NCI-H446 treated with DMSO at 0.1 percent for 48 hours (cell line): ENCODE measurements at places on chromosomes 3 and 15.

- no peak for DNase-seq
These were observed 74.0 kb upstream of the TCF12 start for GRCh38 chr15:56844471-56844870.

GRCh38 chr3:188890572-188891270 lies 281.1 kb upstream of the TPRG1 start:
- no peak for DNase-seq

- DNase-seq: no peak
These were observed 675 bp downstream of the RYR3 start for GRCh38 chr15:33311312-33311971.

GRCh38 chr3:143216709-143217182 lies 97.2 kb downstream of the CHST2 start:
- DNase-seq: no peak

- DNase-seq: no peak
These were observed 49.5 kb downstream of the CD86 start for GRCh38 chr3:122104515-122105194.

GRCh38 chr3:46085421-46086082 lies 58.3 kb upstream of the XCR1 start:
- no peak for DNase-seq

- DNase-seq: peak; percentile 64
These were observed 193.9 kb upstream of the UBE2E1 start for GRCh38 chr3:23611737-23612295.

GRCh38 chr3:81003817-81004216 lies 757.6 kb downstream of the GBE1 start:
- DNase-seq: no peak

- DNase-seq: no peak
These were observed 499.4 kb downstream of the ROBO1 start for GRCh38 chr3:79268422-79268821.

GRCh38 chr3:23624305-23624704 lies 181.4 kb upstream of the UBE2E1 start:
- DNase-seq: no peak

- no peak for DNase-seq
These were observed 100.4 kb upstream of the TP63 start for GRCh38 chr3:189530822-189531221.

DNA sequence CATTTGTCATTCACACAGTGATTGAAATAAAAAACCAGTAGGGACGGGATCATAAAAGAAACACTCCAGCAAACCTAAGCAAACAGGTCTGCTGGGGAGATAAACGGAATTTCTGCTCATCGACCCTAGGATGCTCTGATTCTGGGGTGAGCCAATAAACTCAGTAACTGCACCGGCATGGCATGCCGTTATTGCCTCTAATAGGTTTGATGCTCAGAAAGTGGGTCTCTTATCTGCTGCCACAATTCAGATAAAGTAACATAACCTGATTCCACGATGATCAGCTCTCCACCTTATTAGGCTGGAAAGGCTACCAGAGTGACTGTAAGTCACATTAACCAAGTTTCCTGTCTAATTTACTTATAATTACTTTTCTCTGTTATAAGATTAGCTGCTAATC lies 19.6 kb downstream of the DCLK3 start:
- DNase-seq: no peak

GRCh38 chr15:49624056-49624455 lies 3.2 kb downstream of the DTWD1 start:
- no peak for DNase-seq

GRCh38 chr3:31687020-31687802 lies 154.5 kb downstream of the STT3B start:
- DNase-seq: no peak

- DNase-seq: no peak
These were observed 35.5 kb upstream of the PLCL2 start for GRCh38 chr3:16849229-16849628.

- DNase-seq: no peak
These were observed 135.4 kb downstream of the NSMCE3 start for GRCh38 chr15:29134239-29134638.

DNA sequence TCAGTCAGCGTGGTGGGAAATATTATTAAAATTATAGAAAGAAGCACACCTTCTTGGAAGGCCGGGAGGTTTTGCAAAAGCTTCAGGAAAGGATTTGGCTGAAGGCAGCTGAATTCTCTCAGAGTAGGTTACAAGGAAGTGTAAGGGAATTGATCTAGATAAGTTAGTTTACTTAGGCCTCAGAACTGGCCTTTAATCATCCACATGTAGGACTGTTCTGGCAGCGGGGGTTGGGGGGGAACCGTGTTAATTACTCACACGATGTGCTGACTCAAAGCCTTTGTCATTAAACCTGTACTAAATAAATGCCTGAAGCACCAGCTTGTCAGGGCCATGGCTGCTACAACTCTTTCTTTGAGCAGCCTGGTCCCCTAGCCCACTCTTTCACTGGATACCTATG lies 12.8 kb downstream of the ASB14 start:
- no peak for DNase-seq

GRCh38 chr3:61315871-61316270 lies 64.6 kb upstream of the FHIT start:
- no peak for DNase-seq

- DNase-seq: no peak
These were observed 270.5 kb upstream of the ADAMTS9 start for GRCh38 chr3:64958199-64958843.

GRCh38 chr3:122929188-122930062 lies 98.1 kb downstream of the SEMA5B start:
- peak; percentile 47 for DNase-seq

DNA sequence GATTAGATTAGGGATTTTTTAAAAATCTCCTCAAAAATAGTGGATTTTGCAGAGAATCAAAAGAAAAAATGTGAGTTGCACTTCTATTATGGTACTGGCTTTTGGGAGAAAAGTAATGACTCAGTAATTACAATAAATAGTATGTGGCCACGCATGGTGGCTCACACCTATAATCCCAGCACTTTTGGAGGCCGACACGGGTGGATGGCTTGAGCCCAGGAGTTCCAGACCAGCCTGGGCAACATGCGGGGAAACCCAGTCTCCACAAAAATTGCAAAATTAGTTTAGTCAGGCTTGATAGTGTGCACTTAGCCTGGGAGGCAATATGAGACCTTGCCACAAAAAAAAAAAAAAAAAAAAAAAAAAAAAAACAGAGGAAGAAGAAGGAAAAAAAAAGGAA lies 1098.2 kb downstream of the ZPLD1 start:
- DNase-seq: no peak

DNA sequence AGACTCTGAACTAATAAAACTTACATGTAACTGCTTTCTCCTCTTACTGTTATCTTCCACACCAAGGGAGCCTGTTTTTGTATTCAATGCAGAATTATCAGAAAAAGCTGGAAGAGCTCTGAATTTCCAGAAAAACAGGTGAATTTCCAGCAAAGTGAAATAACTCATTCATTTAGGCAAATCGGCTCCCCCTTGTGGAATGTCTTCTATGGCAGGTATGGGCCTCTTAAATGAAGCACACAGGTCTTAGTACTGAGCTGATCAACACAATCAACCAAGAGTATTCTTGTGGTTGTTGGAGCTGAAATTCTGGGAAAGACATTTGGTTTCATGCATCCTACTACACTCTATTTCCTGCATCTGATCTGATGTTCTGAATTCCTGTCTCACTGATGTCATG lies 31.0 kb upstream of the PTPRG start:
- no peak for DNase-seq

DNA sequence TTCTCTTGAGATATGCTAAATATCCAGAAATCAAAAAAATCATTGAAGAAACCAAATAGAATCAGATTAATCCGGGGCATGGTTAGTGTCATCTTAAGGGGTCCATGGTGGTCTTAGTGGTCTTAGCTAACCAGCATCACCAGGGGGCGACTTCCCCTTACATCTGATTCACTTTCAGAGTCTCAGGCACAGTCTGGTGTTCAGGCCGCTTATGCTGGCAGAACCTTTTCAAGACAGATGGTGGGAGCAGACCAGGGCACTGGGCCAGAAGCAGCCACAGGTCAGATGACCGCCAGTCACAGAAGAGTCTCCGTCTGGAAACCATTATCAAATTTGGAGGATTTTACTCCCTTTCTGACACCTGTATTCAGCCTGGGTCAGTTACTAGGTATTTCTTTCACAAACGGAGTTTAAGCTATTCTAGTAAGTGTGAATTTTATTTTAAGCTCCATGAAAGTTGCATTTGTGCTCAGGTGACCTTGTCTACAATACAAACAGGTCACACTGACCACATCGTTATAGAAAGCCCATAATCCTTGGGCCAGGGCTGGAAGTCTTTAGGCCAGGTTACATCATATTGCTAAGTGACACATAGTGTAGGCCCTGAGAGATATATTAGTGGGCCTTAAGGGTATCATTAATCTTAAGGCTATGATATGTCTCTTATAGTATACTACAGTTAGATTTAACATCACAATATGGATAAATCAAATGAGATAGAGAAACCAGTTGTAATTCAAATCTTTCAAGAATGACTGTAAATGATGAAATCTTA lies 365.5 kb downstream of the GBE1 start:
- DNase-seq: peak; percentile 43

DNA sequence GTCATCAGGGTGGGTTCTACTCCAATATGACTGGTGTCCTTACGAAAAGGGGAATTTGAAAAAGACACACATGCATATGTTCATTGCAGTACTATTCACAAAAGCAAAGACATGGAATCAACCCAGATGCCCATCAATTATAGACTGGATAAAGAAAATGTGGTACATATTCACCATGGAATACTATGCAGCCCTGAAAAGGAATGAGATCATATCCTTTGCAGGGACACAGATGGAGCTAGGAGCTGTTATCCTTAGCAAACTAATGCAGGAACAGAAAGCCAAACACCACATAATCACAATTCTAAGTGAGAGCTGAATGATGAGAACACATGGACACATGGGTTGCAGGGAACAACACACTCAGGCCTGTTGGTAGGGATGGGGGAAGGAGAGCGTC lies 24.8 kb upstream of the TICRR start:
- no peak for DNase-seq

DNA sequence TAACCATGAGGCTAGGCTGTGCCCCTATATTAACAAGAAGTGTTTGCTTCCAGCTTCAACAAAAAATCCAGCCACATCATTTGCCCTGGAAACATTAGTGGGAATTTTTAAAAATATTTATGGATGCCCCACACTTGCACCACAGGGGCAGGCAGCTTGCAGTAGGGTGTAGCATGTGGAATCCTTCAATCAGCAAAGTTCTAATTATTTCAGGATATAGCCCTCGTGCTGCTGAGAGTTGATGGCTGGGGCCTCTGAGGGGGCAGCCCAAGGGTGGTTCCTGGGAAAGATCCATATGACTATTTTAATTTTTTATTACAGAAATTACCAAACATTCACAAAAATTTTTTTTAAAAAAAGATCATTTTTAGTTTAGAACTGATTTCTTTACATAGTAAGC lies 35.1 kb upstream of the LMCD1 start:
- no peak for DNase-seq

DNA sequence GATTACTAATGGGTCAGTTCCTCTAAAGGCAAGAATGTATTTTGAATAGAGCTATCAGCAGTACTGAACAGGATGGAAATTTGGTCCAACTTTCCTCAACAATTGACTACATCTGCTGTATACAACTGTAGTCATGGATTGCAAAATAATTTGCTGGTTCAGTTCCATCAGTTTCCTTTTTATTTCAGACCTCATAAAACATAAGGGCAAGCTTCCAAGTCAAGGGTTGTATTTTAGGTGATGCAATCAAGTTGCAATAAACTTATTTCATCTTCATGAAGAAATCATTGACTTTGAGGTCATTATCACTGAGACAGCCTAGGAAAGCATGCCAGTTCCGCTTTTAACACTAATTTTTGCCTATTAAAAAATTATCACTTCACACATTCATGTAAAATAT lies 90.4 kb upstream of the TSEN2 start:
- no peak for DNase-seq

GRCh38 chr3:183220828-183221227 lies 32.2 kb upstream of the B3GNT5 start:
- no peak for DNase-seq

- no peak for DNase-seq
These were observed 13.2 kb downstream of the CCR5 start for GRCh38 chr3:46383951-46384330.

GRCh38 chr3:126106336-126107202 lies 22.6 kb upstream of the SLC41A3 start:
- DNase-seq: no peak

DNA sequence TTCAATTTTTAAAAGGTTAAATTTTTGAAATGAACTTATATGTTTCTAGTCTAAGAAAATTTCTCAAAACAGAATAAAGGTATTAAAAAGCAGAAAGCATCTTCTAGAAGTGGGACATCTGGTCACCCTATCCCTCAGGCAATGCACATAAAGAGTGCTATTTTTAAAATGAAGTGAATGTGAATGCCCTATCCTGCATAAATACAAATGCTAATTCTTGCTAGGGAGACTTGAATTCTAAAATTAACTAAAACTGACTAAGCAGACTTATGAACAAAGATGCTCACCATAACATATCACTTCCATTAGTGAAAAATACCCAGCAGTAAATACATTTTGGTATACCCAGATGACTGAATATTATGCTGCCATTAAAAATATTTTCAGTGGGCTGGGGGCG lies 11.7 kb downstream of the MYO5A start:
- no peak for DNase-seq

- no peak for DNase-seq
These were observed 14.3 kb upstream of the ABHD5 start for GRCh38 chr3:43676441-43676840.

- no peak for DNase-seq
These were observed 3.3 kb upstream of the VILL start for GRCh38 chr3:37987315-37987697.

- peak; percentile 19 for DNase-seq
These were observed 55.7 kb downstream of the GALK2 start for GRCh38 chr15:49225572-49226281.

- no peak for DNase-seq
These were observed 412 bp upstream of the CTXN2 start for GRCh38 chr15:48190932-48191573.

DNA sequence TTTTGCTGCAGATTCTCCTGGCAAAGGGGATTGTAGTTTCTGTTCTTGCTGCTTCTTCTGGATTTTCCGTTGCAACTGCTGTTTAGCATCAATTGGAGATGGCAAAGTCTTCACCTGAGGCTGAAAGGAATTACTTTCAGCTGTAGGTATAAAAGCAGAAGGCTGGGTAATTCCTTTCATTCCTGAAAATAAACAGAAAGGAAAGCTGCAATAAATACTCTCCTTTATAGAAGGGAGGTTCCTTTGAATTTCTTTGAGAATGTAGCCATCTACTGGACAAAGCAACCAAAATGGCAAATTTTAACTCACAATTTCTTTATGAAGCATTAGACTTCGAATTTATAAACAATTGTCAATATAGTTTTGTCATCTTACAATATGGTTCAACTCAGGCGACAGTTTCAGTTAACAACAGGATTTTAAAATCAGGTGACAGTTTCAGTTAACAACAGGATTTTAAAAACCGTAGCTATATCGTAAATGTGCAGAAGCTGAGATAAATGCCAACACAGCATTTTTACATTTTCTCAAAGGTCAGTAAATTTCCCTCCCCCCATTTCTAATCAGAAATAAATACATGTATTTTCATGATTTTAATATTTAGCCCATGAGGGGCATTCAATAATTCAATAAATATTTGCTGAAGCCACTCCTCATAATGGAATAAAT lies 104.9 kb upstream of the NEDD4 start:
- no peak for DNase-seq
